ENCODE measurements at places on chromosomes 7 and 10. TPM values are rescaled to one million over a fixed set of nuclear protein-coding genes. Genes with fewer than 3 reads are reported as not detected.

DNA sequence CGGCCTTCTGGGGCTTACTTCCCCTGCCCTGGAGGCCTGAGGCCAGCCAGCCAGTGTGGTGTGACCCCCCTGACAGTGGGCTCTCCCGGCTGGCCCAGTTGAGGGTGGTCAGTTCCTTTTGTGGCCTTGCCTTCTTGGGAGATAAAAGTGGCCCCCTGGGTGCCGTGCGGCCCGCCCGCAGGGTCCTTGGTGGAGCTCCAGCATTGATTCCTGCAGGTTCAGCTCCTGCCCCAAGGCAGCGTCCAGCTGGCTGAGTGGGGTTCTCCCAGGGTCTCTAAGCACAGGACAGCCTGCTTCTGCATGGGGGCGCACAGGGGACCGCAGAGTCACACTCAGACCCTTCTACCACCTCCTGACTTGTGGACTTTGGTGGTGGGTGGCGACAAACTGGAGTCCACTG is 62.1 kb downstream of the CUX1 start:
- no peaks in the 10 kb centered on the region for H3K36me3 ChIP-seq
- H3K4me3 ChIP-seq = no peak overlapping the region
- peaks cover 5% of the 10 kb centered on the region for H3K4me1 ChIP-seq
- H3K27me3 ChIP-seq = no peaks in the 10 kb centered on the region
- H3K27ac ChIP-seq = no peak overlapping the region
- DNase-seq = no peak

GRCh38 chr10:7098160-7098762 is 312.6 kb downstream of the SFMBT2 start:
- H3K4me1 ChIP-seq = no peaks in the 10 kb centered on the region
- no peak for DNase-seq
- H3K36me3 ChIP-seq = no peaks in the 10 kb centered on the region
- peaks cover 2% of the 10 kb centered on the region for H3K27me3 ChIP-seq

- DNase-seq = no peak
- H3K27ac ChIP-seq = no peak overlapping the region
These were observed 847 bp upstream of the SCIN start for GRCh38 chr7:12569673-12570072.

GRCh38 chr7:116799916-116800315 is 62.5 kb upstream of the CAPZA2 start:
- H3K4me3 ChIP-seq = no peak overlapping the region
- H3K36me3 ChIP-seq = no peaks in the 10 kb centered on the region
- H3K27ac ChIP-seq = no peak overlapping the region
- peaks cover 15% of the 10 kb centered on the region for H3K27me3 ChIP-seq
- no peak for DNase-seq

DNA sequence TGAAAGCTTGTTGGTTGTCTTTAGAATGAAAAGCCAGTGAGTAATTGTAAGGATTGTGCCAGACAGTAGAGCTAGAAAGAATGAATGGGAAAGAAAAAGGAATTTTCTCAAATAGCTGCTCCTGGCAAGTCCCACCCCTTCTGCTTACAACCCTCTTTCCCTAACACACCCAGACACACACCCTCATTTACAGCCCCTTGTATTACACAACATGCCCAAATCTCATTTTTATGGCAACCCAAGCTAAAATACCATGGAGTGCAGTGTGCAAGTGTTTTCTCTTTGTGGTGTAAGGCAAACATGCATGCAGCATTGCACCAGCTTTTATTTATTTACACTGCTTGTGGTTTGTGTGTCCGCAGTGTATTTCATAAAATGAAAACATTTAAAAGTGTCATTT is 1.5 kb downstream of the PRKAR2B start:
- H3K4me1 ChIP-seq = peaks cover 7% of the 10 kb centered on the region
- peaks cover 58% of the 10 kb centered on the region for H3K27me3 ChIP-seq
- H3K27ac ChIP-seq = no peak overlapping the region
- no peak for DNase-seq
- peak overlapping the region; percentile 33 for H3K4me3 ChIP-seq

GRCh38 chr7:4842319-4843064 is 19.3 kb downstream of the PAPOLB start:
- H3K27me3 ChIP-seq = peaks cover 14% of the 10 kb centered on the region
- no peak for DNase-seq
- no peak overlapping the region for H3K27ac ChIP-seq
- no peak overlapping the region for H3K4me3 ChIP-seq
- H3K4me1 ChIP-seq = no peaks in the 10 kb centered on the region

GRCh38 chr10:55305285-55305684 is 504.3 kb upstream of the PCDH15 start:
- no peaks in the 10 kb centered on the region for H3K36me3 ChIP-seq
- no peaks in the 10 kb centered on the region for H3K27me3 ChIP-seq
- no peak overlapping the region for H3K4me3 ChIP-seq
- no peak for DNase-seq
- no peaks in the 10 kb centered on the region for H3K4me1 ChIP-seq

- H3K27ac ChIP-seq = no peak overlapping the region
- H3K36me3 ChIP-seq = no peaks in the 10 kb centered on the region
- DNase-seq = no peak
- H3K4me1 ChIP-seq = no peaks in the 10 kb centered on the region
- H3K4me3 ChIP-seq = no peak overlapping the region
These were observed 11.2 kb downstream of the DDC start for GRCh38 chr7:50553973-50554372.

DNA sequence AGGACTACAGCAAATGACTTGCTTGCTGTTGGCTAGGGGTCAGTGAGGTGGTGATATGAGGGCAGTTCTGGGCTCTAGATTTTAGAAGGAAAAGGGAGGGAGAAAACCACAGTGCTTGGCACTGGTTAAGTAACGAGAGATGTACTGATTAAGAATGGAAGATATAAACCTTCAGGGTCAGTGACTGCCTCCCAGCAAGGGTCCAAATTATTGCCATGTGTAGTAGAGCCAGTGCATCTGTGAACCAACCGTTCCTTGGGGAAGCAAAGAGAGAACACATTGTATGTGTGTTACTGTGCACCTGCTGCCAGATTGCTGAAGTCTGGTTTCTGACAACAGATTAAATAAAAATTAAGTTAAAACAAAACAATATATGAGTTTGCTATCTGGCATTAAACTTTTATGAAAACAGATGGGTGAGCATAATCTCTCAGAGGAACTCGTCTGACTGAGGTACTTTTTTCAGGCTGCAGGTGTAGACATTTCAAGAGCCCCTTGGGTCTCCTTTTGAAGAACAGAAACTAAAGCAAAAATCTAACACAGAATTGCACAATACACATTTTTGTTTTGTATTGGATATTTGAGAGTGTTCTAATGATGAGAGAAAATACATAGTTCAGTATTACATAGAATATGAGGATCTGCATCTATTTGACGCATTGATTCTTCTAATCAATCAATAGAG is 1120.6 kb downstream of the SORCS3 start:
- no peaks in the 10 kb centered on the region for H3K4me1 ChIP-seq
- no peak overlapping the region for H3K27ac ChIP-seq
- no peak for DNase-seq
- no peak overlapping the region for H3K4me3 ChIP-seq
- no peaks in the 10 kb centered on the region for H3K27me3 ChIP-seq
- no peaks in the 10 kb centered on the region for H3K36me3 ChIP-seq

DNA sequence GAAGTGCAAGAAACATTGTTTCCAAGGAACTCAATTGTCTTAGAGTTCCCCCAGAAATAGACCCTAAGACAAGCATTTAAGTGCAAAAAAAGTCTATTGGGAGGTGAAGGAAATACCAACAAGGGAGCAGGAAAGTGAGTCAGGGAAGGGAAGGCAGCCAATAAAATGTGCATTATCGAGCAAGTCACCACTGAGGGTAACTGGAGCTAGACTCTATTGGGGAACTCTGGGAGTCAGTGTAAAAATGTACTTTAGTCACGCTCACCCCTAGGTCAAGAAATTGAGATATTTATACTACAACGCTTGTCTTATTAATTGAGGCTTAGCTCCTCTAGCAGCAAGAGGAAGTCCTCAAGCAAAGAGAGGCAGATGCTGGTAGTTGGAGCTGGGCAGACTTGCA is 137.7 kb downstream of the RTKN2 start:
- no peak for DNase-seq
- no peaks in the 10 kb centered on the region for H3K27me3 ChIP-seq
- H3K36me3 ChIP-seq = peaks cover 20% of the 10 kb centered on the region
- peaks cover 5% of the 10 kb centered on the region for H3K4me1 ChIP-seq
- H3K4me3 ChIP-seq = no peak overlapping the region
- H3K27ac ChIP-seq = no peak overlapping the region

DNA sequence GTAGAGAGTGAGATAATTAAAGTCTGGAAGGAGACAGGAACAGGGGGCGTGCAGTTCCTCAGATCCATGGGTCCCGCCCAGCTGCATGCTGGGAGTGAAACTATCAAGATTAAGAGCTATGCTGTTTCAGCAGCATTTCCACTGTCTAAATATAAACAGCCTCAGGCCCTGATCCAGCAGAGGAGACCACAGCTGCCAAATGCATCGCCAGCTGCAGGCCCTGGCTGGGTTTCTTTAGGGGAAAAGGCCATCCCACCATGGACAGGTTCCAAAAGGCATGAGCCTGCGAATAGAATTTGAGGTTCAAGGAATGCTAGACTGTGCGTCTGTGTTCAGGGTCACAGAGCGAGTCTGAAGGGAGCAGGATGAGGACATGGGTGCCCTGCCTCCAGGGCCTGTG is 411.4 kb downstream of the PAXIP1 start:
- no peak for DNase-seq
- H3K27ac ChIP-seq = no peak overlapping the region
- H3K36me3 ChIP-seq = no peaks in the 10 kb centered on the region
- no peaks in the 10 kb centered on the region for H3K4me1 ChIP-seq

DNA sequence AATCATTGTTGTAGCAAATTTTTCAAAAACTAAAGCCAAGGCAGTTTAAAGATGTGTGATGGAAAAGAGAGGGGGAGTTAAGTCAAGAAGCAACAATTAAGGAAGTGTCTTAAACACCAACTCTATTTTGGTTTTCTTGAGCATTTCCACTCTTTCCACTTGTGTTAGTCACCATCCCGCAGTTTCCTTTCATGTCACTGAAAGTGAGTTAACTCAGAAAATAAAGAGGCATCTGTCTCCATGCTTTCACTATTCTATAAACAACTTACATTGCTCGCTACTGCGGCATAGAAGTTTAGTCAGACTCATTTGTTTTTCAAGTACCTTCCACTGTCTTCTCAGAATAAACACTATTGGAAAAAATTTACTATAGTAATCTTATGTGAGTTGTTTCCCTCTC is 284.9 kb upstream of the SEMA3D start:
- H3K4me1 ChIP-seq = peaks cover 13% of the 10 kb centered on the region
- peak; percentile 58 for DNase-seq
- H3K36me3 ChIP-seq = no peaks in the 10 kb centered on the region

DNA sequence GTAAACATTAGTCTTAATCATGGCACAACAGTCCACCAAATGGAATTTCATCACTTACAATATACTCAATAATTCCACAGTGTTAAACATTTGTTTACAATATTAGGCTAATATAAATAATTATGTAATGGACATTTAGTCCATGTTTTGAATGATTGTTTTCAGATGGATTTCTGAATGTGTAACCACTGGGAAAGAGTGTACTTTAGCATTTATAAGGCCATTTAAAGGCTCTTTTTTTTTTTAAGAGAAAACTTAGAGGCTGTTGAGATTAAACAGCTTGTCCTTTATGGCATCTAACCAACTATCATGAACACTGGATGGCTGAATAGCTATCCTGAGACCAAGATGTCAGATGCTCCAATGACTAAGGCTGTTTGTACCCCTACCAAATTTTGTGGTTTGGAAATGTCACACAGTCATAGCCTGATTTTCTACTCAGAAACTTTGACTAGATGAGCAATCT is 248.3 kb upstream of the GLI3 start:
- no peak overlapping the region for H3K4me3 ChIP-seq
- H3K27ac ChIP-seq = no peak overlapping the region
- no peaks in the 10 kb centered on the region for H3K27me3 ChIP-seq
- DNase-seq = no peak
- H3K4me1 ChIP-seq = no peaks in the 10 kb centered on the region
- no peaks in the 10 kb centered on the region for H3K36me3 ChIP-seq

DNA sequence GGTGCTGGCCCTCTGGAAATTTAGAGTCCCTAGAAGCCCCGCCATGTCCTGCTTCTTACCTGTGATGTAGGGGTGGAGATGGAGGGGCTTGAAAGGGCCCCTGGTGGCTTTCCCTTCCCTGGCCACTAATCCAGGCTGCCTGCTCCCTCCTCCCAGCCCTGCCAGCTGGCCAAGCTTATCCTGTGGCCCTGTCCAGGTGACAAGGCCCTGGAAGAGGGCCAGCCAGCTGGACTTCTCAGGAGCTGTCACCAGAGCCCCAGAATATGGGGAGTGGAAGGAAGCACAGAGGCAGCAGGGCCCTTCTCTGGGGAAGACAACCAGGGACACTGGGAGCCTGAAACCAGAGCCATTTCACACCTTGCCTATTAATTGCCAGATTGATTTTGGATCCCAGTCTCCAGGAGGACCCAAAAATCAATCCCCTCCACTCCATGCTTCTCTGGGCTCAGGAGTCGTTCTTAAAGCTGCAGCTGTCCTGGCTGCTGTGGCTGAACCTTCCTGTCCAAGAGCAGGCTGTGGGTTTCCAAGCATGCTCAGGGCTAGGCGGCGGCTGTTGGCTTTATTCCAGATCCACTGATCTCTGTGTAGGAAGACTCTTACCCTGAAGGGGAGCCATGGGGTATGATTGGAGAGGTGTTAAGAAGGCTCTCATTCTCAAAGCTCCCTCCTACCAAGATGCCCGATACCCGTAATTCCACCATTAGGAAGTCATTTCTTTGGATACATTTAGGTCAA is 52.6 kb upstream of the PCBD1 start:
- no peak overlapping the region for H3K27ac ChIP-seq
- no peaks in the 10 kb centered on the region for H3K27me3 ChIP-seq
- H3K36me3 ChIP-seq = no peaks in the 10 kb centered on the region
- no peak for DNase-seq

- H3K4me3 ChIP-seq = no peak overlapping the region
- no peaks in the 10 kb centered on the region for H3K27me3 ChIP-seq
- no peak overlapping the region for H3K27ac ChIP-seq
These were observed 114.9 kb downstream of the DPP6 start for GRCh38 chr7:154167051-154167450.

- peaks cover 13% of the 10 kb centered on the region for H3K27me3 ChIP-seq
- H3K4me3 ChIP-seq = no peak overlapping the region
- no peaks in the 10 kb centered on the region for H3K36me3 ChIP-seq
- no peaks in the 10 kb centered on the region for H3K4me1 ChIP-seq
- no peak overlapping the region for H3K27ac ChIP-seq
- no peak for DNase-seq
These were observed 28.2 kb downstream of the PDGFA start for GRCh38 chr7:491292-491957.

- H3K4me3 ChIP-seq = peak overlapping the region; percentile 100
- peaks cover 32% of the 10 kb centered on the region for H3K4me1 ChIP-seq
- DNase-seq = peak; percentile 64
- H3K27ac ChIP-seq = peak overlapping the region; percentile 93
These were observed 1.4 kb downstream of the RHBDD2 start for GRCh38 chr7:75880242-75880641.

TSPAN12 gene
- total RNA-seq = not detected

ANKRD30A gene
- not detected for total RNA-seq

LIPN gene
- total RNA-seq = not detected

EBF3 gene
- total RNA-seq = not detected

FEZF1 gene
- total RNA-seq = not detected

HKDC1 gene
- total RNA-seq = 0.09 TPM

GIMAP6 gene
- total RNA-seq = 35.8 TPM

ELN gene
- total RNA-seq = not detected

GSDME gene
- 9.6 TPM for total RNA-seq

MAP3K8 gene
- total RNA-seq = 20.9 TPM

PLA2G12B gene
- not detected for total RNA-seq

AKR1C4 gene
- not detected for total RNA-seq

Measured in activated CD4-positive, alpha-beta T cell treated with anti-CD3 and anti-CD28 coated beads, Interleukin-2, amount 10 ng/mL, durations not matched to agents 24 days and 14 days (primary cell).